ENCODE measurements at places on chromosomes 2 and 18. TPM values are rescaled to one million over a fixed set of nuclear protein-coding genes. Genes with fewer than 3 reads are reported as not detected.

DCDC2C gene
- not detected for total RNA-seq

- no peaks in the 10 kb centered on the region for H3K4me1 ChIP-seq
- H3K4me3 ChIP-seq, result no peak overlapping the region
- no peaks in the 10 kb centered on the region for H3K27me3 ChIP-seq
- H3K27ac ChIP-seq, result no peak overlapping the region
- H3K36me3 ChIP-seq, result no peaks in the 10 kb centered on the region
- DNase-seq, result no peak
These were observed 137.6 kb downstream of the COPS8 start for GRCh38 chr2:237223201-237223861.

GRCh38 chr2:341017-341542 is 53.2 kb upstream of the ALKAL2 start:
- H3K27me3 ChIP-seq, result no peaks in the 10 kb centered on the region
- no peaks in the 10 kb centered on the region for H3K4me1 ChIP-seq

ALPI gene
- not detected for total RNA-seq

- H3K27ac ChIP-seq, result no peak overlapping the region
- no peak overlapping the region for H3K4me3 ChIP-seq
- no peaks in the 10 kb centered on the region for H3K36me3 ChIP-seq
- no peaks in the 10 kb centered on the region for H3K27me3 ChIP-seq
- H3K4me1 ChIP-seq, result no peaks in the 10 kb centered on the region
- DNase-seq, result no peak
These were observed 27.2 kb downstream of the NAT8 start for GRCh38 chr2:73614997-73615396.
